ENCODE measurements at places on chromosomes 12 and 14.

DNA sequence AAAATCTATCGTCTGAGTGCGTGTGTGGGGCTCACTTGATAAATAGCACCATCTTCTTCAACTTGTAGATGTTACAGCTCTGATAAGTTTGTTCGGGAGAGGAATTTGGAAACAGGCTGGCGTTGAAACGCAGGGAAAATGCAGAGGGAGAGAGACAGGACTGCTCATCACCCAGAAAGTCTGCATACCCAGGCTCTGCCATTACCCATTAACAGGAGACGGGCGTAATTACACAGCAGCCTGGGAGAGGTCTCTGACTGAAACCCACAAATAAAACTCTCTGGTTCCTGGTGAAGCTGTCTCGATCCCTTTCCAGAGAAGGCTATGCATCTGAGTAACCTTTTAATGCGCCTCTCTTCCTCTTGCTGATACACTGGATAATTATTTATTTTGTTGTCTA, 547.3 kb downstream of the BCL11B start:
- DNase-seq: no peak

GRCh38 chr12:52168019-52168717, 23.6 kb downstream of the KRT80 start:
- no peak for DNase-seq

- no peak for DNase-seq
Measured at GRCh38 chr12:92504594-92504981, 198.2 kb upstream of the PLEKHG7 start.

DNA sequence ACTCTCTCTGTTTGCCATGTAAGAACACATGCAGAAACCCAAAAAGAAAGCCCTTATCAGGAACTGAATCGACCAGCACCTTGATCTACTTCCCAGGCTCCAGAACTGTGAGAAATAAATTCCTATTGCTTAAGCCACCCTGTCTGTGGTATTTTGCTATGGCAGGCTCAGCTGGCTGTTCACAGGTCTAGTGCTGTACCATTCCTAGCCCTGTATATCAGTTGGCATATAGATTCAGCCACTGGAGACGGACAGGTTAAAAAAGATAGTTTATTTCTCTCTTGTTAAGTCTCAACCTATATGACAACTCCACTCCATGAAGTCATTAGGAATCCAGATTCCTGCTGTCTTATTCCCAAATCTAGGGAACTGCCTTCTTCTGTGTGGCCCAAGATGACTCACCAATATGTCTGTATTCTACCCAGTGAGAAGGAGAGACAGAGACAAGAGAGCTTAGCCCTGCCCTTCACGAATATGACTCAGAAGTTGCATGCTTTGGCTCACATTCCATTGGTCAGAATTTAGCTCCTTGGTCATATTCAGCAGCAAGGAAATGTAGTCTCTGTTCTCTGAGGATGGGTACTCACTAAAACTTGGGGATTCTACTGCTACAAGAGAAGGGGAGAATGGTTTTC, 57.0 kb downstream of the PLEKHG7 start:
- peak; percentile 79 for DNase-seq

DNA sequence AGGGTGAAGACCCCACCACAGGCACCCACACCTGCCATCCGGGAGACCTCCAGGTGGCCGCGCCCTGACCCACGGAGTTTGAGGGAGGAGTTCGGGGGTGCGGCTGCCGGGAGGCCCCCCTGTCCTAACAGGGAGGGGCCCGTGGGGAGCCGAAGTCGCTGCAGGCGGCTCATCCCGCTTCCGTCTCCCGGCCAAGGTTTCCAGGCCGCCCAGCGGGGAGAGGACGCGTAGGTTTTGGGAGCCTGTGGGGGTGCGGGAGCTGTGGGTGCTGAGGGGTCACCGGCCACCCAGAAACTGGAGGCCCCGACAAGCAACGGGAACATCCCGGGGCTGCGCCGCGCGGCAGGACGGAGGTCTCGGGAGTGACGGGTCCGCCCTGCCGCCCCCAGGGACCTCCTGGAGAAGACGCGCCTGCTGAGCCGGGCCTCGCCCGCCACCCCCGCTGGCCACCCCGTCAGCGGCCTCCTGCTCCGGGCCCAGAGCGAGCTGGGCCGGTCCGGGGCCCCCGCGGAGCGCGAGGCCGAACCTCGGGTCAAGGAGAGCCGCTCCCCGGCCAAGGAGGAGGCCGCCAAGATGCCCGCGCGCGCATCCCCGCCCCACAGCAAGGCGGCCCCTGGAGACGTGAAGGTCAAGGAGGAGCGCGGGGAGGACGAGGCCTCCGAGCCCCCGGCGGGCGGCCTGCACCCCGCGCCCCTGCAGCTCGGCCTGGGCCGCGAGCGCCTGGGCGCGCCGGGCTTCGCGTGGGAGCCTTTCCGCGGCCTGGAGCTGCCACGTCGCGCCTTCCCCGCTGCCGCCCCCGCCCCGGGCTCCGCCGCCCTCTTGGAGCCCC, 27.6 kb downstream of the LRCOL1 start:
- DNase-seq: no peak

DNA sequence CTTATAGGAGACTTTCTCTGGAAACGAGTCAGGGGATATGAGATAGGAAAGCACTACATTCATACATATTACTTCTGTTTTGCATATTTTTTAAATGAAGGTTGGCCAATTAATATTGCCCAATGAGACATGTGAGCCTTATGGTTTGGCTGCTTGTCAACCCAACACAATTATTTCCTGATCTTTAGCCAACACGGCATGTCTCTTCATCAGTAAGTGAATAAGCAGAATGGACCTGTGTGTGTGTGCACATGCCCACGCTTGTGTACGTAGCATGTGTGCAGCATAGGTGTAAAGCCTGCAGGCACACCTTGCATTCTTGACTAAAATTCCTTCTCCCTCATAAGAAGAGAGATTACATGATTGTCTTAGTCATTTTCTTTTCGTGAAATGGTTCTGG, 88.3 kb downstream of the STON2 start:
- no peak for DNase-seq

- DNase-seq: no peak
Measured at GRCh38 chr14:104931771-104932675, 7.3 kb downstream of the PLD4 start.

DNA sequence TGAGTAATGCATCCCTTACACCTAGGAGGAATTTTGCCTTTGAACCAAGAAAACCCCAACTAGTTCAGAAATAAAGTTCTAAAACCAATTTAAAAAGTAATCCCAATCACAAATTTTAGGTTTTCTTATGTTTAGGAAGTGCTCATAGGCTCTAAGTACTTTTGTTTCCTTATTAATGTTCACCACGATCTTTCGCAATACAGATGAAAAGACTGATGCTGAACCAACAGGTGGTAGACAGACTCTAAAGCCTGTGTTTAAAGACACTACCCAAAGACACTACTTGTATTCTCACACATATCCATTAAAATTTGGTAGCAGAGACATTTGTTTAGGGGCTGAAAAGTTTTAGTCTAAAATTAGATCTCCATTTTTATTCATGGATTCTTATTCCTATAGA, 10.6 kb upstream of the PHLDA1 start:
- no peak for DNase-seq

DNA sequence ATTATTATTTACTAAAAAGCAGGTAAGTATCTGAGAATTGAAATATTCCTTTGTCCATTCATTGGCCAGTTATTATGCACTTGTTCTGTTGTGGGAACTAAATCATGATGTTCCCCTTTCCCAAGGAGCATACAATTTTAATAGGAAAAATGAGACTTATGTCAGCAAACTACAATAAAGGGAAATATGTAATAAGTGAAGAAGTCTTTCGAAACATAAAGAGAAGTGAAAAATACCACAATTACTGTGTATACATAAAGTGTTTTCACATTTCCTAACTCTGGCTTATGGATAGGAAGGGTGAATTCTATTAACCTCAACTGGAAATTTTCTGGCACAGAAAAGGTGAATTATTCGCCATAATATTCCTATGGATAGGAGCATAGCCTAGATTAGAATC, 78.4 kb upstream of the DNM1L start:
- no peak for DNase-seq

DNA sequence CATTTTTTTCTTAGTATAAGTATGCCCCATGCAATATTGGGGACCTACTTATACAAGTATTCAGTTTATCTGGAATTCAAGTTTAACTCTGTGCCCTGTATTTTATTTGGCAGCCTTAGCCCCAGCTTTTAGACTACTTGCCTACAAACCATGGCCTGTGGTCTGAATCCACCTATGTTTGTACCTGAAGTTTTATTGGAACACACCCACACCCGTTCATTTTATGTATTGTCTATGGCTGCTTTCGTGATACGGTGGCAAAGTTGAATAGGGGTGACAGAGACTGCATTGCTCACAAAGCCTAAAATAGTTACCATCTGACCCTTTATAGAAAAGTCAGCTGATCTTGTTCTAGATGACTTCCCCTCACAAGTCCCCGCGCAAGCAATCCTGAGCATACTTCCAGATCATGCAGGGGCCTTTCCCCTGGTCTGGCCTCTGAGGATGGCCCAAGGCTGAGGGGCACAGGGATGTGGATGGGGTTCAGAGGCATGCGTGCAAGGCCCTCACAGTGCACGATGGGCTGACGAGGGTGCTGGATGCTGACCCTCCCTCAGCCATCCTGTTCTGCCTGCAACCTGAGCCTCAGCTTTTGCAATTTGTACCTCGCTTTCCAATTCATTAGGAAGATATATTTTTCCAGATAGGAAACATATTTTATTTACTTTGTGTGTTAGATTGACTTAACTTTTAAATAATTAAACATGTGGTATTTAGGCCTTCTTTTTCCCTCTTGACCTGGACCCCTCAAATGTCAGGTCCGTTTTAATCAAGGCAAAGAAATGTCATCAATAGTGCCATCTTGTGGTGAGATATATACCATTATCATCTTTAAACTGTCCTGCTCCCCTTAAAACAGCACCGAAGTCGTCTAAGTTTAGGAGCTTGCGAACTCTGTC, 527.3 kb upstream of the CCDC196 start:
- no peak for DNase-seq

- DNase-seq: no peak
Measured at GRCh38 chr14:22099942-22100763, 426.5 kb upstream of the OR4E1 start.

DNA sequence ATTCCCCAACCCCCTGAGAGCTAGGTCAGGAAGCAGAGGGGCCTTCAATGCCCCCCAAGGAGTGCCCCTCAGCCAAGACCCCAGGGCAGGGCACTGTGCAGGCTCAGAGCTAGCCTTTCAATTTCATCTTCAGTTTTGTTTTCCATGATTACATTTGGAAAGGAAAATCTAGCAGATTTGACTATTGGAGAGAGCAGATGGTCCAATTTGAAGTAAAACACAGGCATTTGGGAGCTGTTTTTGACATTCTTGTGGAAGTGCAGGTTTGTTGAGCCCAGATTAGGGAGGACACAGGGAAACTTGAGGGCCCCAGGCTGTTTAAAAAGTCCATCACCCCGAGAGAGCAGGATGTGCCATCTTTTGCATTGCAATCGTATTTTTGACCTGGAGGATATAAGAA, 58.6 kb upstream of the GPATCH2L start:
- DNase-seq: no peak

DNA sequence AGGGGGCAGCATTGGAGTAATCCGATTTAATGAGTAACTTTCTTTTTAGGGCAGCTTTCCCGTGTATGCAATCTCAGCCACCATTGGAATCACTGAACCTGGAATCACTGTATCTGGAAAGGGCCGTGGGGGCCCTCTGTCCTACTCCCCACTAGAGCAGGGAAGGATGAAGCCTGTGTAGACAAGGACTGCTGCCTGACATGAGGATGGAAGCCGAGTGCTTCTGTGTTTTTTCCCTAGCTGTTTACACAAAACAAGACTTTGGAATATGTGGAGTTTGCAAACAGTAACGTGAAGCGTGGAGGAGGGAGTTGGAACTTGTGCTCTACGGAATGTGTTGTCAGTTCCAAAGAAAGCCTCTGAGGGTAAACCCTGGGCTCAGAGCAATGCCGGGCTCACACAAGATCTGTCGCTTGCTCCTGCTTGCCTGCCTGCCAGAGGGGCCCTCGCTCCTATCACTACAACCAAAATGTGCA, 32.4 kb upstream of the HDAC7 start:
- no peak for DNase-seq

- no peak for DNase-seq
Measured at GRCh38 chr14:39107591-39107996, 4.6 kb upstream of the SEC23A start.

DNA sequence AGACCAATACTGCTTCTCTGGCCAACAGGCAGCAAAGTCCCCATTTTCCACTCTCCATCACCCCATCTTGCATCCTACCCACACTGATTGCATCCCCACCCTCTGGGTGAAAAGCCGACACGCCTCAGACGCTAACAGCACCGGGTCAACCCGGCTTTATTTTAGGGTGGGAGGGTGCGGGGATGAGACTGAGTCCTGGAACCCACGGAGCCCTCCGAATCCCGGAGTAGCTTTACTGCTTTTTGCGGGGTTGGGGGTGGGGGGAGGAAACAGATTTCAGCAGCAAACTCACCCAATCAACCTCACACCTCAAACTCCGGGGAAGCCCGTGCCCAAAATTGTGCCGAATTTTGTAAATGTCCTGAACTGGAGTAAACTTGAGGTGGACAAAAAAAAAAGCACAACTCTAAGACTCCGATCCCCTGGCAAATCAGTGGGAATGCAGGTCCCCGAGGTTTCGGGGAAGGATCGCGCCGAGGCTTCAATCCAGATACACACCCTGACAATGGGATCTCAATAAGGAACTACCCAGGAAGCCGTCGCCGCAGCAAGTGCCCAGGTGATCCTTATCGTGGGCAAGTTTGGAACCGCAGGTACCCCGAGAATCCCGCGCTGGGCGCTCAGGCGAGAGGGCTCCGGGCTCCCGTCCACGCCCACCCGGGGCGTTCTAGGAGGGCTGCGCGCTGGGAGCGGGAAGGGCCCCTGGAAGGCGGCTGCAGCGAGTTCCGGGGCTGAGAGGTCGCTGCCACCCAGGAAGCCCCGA, 1.1 kb downstream of the GCH1 start:
- no peak for DNase-seq

- no peak for DNase-seq
Measured at GRCh38 chr14:64125270-64125669, 168.9 kb downstream of the ESR2 start.

- DNase-seq: no peak
Measured at GRCh38 chr12:65876161-65876560, 51.9 kb downstream of the HMGA2 start.

- DNase-seq: peak; percentile 77
Measured at GRCh38 chr12:92614502-92614901, 88.3 kb upstream of the PLEKHG7 start.

DNA sequence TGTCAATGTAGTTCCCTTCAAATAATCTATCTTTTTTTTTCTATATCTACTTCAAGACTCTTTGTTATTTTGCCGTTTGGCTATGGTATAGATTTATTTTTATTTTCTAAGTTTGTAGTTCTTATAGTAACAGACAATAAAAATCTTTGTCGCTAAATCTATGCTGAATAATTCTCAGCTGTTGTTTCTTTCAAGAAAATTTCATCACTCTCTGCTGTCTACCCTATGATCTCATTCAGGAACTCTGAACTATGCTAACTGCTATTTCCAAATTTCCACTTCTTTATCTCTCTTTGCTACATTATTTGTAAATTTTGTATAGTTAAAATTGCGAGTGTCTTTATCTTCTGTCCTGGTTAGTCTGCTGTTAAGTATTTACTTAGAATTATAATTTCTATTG, 353.6 kb downstream of the LRFN5 start:
- DNase-seq: no peak

GRCh38 chr14:91108941-91109611, 4.8 kb upstream of the DGLUCY start:
- DNase-seq: no peak

GRCh38 chr14:61459229-61459628, 137.8 kb downstream of the PRKCH start:
- no peak for DNase-seq
